MCF 10A (cell line): ENCODE measurements at places on chromosomes 13 and 19. TPM values are rescaled to one million over a fixed set of nuclear protein-coding genes. Genes with fewer than 3 reads are reported as not detected.

Gene TPTE2
- total RNA-seq = not detected in 2 replicates

DNA sequence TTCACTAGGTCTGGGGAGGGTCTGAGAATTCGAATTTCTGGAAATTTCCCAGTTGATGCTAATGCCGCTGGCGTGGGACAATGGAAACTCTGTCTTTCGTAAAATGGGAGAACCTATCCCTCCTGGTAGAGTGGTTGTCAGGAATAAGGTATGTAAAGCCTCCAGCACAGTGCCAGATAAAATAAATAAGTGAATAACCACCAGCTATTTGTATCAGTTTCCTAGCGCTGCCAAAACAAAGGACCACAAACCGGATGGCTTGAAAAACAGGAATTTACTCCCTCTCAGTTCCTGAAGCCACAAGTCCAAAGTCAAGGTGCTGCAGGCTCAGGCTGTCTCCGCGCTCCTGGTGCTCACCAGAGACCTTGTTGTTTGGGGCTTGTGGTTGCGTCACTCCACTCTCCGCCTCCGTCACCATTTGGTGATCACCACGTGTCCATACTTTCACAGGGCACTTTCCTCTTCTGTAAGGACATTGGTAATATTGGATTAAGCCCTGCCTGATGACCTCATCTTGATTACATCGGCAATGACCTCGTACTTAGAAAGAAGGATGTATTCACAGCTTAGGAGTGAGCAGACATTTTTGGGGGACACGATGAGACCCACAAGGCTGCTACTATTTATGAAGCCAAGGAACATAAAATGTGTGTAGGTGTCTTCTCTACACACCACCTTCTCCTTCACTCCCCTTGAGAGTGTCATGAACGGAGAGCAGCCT lies 428.5 kb downstream of the IRS2 start:
- no peak overlapping the region for H3K4me3 ChIP-seq
- no peak for DNase-seq
- H3K4me1 ChIP-seq = no peaks in the 10 kb centered on the region
- no peaks in the 10 kb centered on the region for H3K27me3 ChIP-seq
- H3K27ac ChIP-seq = no peak overlapping the region
- no peaks in the 10 kb centered on the region for H3K36me3 ChIP-seq

DNA sequence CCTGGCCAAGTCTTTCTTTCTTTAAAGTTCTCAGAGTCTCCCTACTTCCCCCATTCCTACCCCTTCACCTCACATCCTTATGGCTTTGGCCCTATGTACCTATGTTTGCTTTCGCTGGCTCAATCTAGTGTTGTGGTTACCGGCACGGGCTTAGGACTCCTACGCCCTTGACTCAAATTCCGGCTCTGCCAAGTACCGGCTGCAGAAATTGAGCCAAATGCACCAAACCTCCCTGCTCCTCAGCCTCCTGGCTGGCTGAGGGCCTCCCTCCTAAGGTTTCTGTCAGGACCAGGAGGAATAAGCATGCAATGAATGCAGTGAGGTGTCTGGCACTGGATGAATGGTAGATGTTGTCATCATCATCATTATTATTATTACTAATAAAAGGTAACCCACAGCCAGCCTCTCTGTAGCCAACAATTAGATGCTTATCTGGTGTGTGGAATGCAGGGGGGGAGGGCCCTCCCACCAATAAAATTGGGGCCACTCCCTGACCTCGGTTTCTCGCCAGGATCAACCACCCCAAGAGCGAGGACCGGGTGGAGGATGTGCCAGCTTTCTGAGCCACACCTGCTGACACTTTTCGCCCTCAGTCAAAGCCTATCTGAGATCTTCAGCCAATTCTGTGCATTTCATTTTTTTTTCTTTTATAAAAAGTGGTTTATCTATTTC lies 20.7 kb downstream of the KLK5 start:
- DNase-seq = peak; percentile 86
- peaks cover 28% of the 10 kb centered on the region for H3K4me1 ChIP-seq
- peak overlapping the region; percentile 27 for H3K27ac ChIP-seq
- H3K27me3 ChIP-seq = peaks cover 16% of the 10 kb centered on the region
- H3K36me3 ChIP-seq = no peaks in the 10 kb centered on the region
- no peak overlapping the region for H3K4me3 ChIP-seq

DNA sequence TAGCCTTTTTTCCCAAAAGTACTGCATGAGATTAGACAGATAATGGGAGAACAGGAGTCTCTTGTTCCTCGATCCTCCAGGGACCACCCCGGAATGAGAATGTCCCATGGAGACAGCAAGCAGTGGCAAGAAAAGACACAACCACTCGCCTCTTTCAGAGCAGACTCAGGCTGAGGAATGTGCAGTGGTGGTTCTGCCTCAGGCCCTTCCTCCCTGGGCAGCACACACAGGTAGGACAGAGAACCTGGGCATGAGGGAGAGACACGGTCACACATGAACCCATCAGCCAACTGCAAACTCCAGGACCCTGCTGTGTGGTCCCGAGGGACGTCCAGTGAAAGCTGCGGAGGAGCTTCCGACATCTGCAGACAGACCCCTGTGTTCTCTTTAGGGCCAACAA lies 31.0 kb downstream of the CRYL1 start:
- H3K27ac ChIP-seq = no peak overlapping the region
- peaks cover 13% of the 10 kb centered on the region for H3K4me1 ChIP-seq
- no peak for DNase-seq
- no peaks in the 10 kb centered on the region for H3K27me3 ChIP-seq
- H3K4me3 ChIP-seq = no peak overlapping the region

GRCh38 chr19:1251330-1252220 lies 3.2 kb downstream of the MIDN start:
- H3K4me1 ChIP-seq = peaks cover 5% of the 10 kb centered on the region
- H3K27me3 ChIP-seq = no peaks in the 10 kb centered on the region
- peaks cover 68% of the 10 kb centered on the region for H3K36me3 ChIP-seq
- H3K4me3 ChIP-seq = peak overlapping the region; percentile 86
